ENCODE measurements at places on chromosomes 3 and 15. TPM values are rescaled to one million over a fixed set of nuclear protein-coding genes. Genes with fewer than 3 reads are reported as not detected.

DNA sequence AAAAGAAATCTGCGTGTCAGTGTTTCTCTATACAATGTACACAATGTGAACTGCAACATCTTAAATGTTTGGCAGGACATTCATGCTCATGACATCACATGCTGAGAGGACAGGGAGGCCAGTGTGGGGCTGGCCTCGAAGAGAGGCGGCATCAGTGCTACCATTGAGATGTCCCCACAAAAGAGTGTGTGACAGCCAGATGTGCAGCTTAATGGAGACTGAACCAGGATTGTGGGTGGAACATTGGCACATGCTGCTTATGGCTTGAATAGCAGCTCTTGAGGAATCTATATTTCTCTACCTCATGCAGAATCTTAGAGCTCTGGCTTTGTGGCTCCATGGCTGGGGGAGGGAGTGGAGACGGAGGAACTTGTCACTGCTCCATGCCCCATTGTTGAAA is 18.5 kb downstream of the CLDN11 start:
- no peak for DNase-seq
- H3K27me3 ChIP-seq, result peaks cover 4% of the 10 kb centered on the region
- H3K4me1 ChIP-seq, result no peaks in the 10 kb centered on the region

Gene CCDC54
- total RNA-seq, result not detected

- H3K27me3 ChIP-seq, result no peaks in the 10 kb centered on the region
- no peak overlapping the region for H3K4me3 ChIP-seq
- DNase-seq, result no peak
- no peak overlapping the region for H3K27ac ChIP-seq
- H3K4me1 ChIP-seq, result no peaks in the 10 kb centered on the region
These were observed 65.4 kb upstream of the PFN2 start for GRCh38 chr3:150035910-150036612.

DNA sequence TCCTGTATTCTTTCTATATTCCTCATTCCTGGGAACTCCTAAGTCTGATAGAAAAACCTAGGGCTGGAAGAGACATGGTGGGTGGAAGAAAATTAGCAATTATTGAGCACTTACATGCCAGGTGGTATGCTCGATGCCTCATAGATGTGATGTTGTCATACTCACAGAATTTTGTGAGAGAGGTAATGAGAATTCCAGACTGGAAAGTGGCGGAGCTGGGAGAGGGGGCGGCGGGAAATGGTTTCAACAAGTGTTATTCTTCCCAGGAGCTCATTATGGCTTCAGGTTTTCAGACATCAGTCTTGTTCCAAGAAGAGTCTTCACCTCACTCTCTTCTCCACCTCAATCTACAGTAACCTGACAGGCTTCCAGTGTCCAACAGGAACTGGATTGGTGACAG is 16.2 kb downstream of the TIMP4 start:
- DNase-seq, result no peak
- no peak overlapping the region for H3K27ac ChIP-seq
- H3K4me1 ChIP-seq, result no peaks in the 10 kb centered on the region
- no peaks in the 10 kb centered on the region for H3K27me3 ChIP-seq
- H3K36me3 ChIP-seq, result no peaks in the 10 kb centered on the region
- H3K4me3 ChIP-seq, result no peak overlapping the region

DNA sequence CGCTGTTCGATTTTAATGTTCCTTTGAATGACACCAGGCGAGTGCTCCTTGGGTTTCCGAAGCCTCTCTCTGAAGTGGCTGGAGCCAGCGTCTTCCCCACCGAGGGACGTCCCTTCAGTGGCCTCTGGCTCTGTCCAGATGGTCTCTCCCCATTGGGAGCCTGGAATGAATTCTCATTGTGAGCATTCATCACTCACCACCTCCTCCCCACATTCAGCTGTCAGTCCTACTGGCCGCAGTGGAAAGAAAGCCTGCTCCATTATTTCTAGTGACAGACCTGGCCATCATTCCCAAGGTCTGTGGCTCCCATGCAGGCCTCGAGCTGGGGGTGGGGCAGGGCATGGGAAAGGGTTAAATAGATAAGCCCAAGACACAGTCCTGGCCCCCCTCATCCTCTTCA is 35.2 kb downstream of the ZNF710 start:
- H3K27me3 ChIP-seq, result no peaks in the 10 kb centered on the region
- no peak overlapping the region for H3K27ac ChIP-seq
- no peak overlapping the region for H3K4me3 ChIP-seq
- DNase-seq, result no peak
- H3K4me1 ChIP-seq, result peaks cover 15% of the 10 kb centered on the region
- no peaks in the 10 kb centered on the region for H3K36me3 ChIP-seq

DNA sequence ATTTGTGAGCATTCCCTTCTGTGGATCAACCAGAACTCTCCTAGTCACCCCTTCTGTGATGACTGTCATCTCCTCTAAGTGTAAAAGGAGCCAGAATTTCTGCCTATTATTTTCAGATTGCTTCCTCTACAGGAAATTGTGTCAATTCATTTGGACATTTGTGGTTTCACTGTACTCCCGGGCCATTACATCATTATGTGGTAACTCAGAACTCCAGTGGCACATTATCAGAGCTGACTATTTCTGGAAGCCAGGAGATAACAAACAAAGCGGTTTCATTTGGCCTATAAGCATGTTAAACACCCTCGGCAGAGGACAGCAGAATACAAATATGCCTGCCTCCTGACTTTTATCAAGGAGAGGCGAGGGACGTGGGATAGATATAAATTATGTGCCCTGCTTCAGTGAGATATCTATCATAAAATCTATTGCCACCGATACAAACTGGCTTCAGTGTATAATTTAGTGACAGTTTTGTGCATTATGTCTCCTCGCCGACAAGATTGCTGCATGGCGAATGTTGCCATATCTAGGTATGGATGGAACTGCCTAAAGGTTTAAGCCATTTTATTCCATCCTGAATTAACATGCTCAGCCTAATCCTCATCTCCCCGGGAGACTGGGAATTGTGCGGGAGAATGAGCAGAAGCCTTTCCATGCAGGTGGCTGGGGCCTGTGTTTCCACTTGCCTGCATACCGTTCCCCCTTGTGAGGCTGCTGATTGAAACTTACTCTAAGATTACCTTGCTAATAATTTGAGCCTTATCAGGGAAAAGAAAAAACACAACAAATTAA is 193.4 kb upstream of the SEMA6D start:
- no peaks in the 10 kb centered on the region for H3K4me1 ChIP-seq
- H3K27me3 ChIP-seq, result no peaks in the 10 kb centered on the region

- no peak overlapping the region for H3K4me3 ChIP-seq
- H3K36me3 ChIP-seq, result no peaks in the 10 kb centered on the region
- peaks cover 25% of the 10 kb centered on the region for H3K27me3 ChIP-seq
- H3K4me1 ChIP-seq, result peaks cover 3% of the 10 kb centered on the region
- no peak overlapping the region for H3K27ac ChIP-seq
These were observed 5.4 kb upstream of the ALDH1A2 start for GRCh38 chr15:58070801-58071418.

Gene GJD2
- total RNA-seq, result 0.14 TPM

Gene WDR93
- total RNA-seq, result 0.09 TPM

Gene GOLGA6L7
- not detected for total RNA-seq

GRCh38 chr3:66435989-66436388 is 64.8 kb downstream of the LRIG1 start:
- no peaks in the 10 kb centered on the region for H3K27me3 ChIP-seq
- H3K4me3 ChIP-seq, result no peak overlapping the region
- no peak overlapping the region for H3K27ac ChIP-seq
- no peak for DNase-seq
- H3K4me1 ChIP-seq, result peaks cover 3% of the 10 kb centered on the region

- H3K4me3 ChIP-seq, result no peak overlapping the region
- no peak for DNase-seq
- H3K27ac ChIP-seq, result no peak overlapping the region
- no peaks in the 10 kb centered on the region for H3K27me3 ChIP-seq
- H3K36me3 ChIP-seq, result no peaks in the 10 kb centered on the region
- no peaks in the 10 kb centered on the region for H3K4me1 ChIP-seq
These were observed 355.3 kb upstream of the RORA start for GRCh38 chr15:61584410-61584809.

DNA sequence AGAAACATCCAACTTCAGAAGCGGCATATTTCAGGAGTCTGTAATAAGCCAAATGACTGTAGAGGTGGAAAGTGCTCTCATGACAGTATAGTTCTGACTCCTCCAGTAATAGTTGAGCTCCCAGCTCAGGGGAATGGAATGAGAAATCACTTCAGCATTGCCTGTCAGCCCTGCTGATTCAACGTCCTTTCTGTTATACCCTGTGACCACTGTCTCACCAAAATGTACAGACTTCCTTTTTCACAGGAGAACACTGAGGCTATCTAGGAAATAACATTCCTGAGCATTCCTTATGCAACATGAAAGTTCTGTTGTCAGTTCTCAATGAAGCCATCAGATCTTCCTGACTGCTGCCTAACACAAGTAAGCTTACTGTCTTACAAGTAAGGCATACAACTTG is 284.5 kb upstream of the MME start:
- no peak for DNase-seq
- no peaks in the 10 kb centered on the region for H3K4me1 ChIP-seq
- H3K27me3 ChIP-seq, result no peaks in the 10 kb centered on the region
- no peak overlapping the region for H3K27ac ChIP-seq
- H3K4me3 ChIP-seq, result no peak overlapping the region
